ENCODE measurements at places on chromosomes 4 and X. TPM values are rescaled to one million over a fixed set of nuclear protein-coding genes. Genes with fewer than 3 reads are reported as not detected.

DNA sequence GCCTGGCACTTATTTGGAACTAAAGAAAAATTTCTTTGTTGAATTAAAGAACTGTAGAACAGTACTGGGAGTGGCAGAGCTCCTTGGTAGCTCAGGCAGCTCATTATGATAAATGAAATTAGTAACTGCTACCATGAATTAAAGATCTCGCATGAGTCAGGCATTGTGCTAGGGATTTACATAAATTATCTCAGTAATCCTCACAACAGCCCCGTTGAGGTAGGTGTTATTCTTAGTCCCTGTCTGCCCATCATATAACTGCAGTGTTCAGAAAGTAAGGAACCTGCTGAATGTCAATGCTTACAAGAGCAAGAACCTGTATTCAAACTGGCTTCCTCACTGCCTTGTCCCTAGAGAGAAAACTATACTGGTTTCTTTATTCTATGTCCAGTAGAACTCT lies 108.3 kb downstream of the NLGN4X start:
- no peak overlapping the region for H3K4me3 ChIP-seq
- no peak for DNase-seq
- no peak overlapping the region for H3K27ac ChIP-seq
- no peaks in the 10 kb centered on the region for H3K27me3 ChIP-seq
- H3K4me1 ChIP-seq, result no peaks in the 10 kb centered on the region

- H3K27me3 ChIP-seq, result no peaks in the 10 kb centered on the region
- no peaks in the 10 kb centered on the region for H3K4me1 ChIP-seq
- H3K27ac ChIP-seq, result no peak overlapping the region
- H3K4me3 ChIP-seq, result no peak overlapping the region
- H3K36me3 ChIP-seq, result no peaks in the 10 kb centered on the region
Measured at GRCh38 chrX:445727-446126, 59.0 kb upstream of the PPP2R3B start.

DNA sequence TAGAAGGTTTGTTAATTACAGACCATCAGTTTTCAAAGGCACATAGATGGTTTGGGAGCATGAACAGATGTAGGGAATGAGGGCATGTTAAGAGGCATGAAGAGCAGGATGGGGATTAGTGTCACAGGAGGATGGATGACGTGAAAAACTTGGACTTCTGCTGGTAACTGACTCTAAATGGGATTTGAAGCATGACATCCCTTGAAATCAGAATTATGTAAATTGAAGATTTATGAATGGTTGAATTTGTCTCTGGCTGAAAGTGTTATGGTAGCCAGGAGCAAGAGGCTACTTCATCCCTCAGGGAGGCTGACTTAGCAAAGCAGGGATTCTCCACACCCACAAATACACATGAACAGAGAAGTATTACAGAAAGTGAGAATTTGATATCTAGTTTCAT lies 454.6 kb downstream of the MAGEB5 start:
- H3K4me3 ChIP-seq, result no peak overlapping the region
- DNase-seq, result no peak
- no peak overlapping the region for H3K27ac ChIP-seq
- no peaks in the 10 kb centered on the region for H3K27me3 ChIP-seq

GRCh38 chr4:56321251-56321650 lies 66.0 kb downstream of the AASDH start:
- no peaks in the 10 kb centered on the region for H3K27me3 ChIP-seq
- no peak for DNase-seq
- no peaks in the 10 kb centered on the region for H3K4me1 ChIP-seq
- no peaks in the 10 kb centered on the region for H3K36me3 ChIP-seq

RS1 gene
- total RNA-seq, result not detected

GRCh38 chr4:150439451-150439933 lies 142.5 kb upstream of the MAB21L2 start:
- H3K4me3 ChIP-seq, result no peak overlapping the region
- no peak for DNase-seq
- H3K36me3 ChIP-seq, result no peaks in the 10 kb centered on the region
- no peaks in the 10 kb centered on the region for H3K27me3 ChIP-seq

DNA sequence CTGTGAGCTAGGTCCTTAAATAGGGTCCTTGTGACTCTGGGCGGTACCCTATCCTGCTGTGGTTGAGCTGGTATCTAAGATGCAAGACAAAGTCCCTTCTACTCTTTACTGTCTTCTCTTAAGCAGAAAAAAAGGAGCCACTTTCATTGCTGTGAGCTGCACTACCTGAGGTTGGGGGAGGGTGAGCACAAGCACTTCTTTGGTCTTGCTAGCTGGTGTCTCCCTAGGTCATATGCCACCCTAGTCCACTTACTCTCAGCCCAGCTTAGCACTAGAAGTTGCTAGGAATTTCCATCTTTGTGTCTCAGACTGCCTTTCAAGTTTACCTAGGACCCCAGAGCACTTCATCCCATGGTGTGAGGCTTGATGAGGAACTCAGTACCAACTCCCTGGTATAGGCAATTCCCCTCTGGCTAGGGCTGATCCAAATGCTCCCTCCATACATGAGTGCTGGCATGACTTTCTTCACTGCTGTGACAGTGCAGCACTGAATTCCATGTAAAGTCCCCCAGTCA lies 343.6 kb upstream of the CT83 start:
- H3K27ac ChIP-seq, result no peak overlapping the region
- H3K36me3 ChIP-seq, result no peaks in the 10 kb centered on the region
- peaks cover 5% of the 10 kb centered on the region for H3K27me3 ChIP-seq
- no peak for DNase-seq

- DNase-seq, result no peak
- H3K36me3 ChIP-seq, result no peaks in the 10 kb centered on the region
- no peak overlapping the region for H3K27ac ChIP-seq
- H3K4me3 ChIP-seq, result no peak overlapping the region
- no peaks in the 10 kb centered on the region for H3K27me3 ChIP-seq
Measured at GRCh38 chr4:77631276-77631675, 25.7 kb downstream of the CXCL13 start.

Data from uterus (tissue), 4 donors.